Stimulated activated CD4-positive, alpha-beta T cell treated with anti-CD3 and anti-CD28 coated beads, Interleukin-15, amount 100 ng/mL, for 1 hour (primary cell): ENCODE measurements at places on chromosomes 11 and 22.

DNA sequence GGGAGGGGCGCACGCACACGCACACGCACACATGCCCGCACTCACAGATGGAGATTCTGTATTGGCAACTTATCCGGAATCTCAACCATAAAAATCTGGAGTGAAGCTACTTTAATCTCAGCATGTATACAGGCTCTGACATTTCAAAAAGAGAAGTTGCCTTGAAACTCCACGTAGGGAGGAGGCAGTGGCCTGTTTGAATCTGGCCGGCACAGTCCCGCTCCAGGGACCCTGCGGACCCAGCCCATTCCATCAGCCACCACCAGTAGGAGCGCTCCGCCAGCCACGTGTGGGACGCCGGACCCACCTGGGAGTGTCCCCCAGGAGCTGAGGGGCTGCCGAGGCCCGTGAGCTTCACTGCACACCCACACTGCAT lies 1.9 kb upstream of the SYT8 start:
- no peak for DNase-seq

GRCh38 chr22:37167176-37167980 lies 17.7 kb upstream of the IL2RB start:
- DNase-seq: no peak

GRCh38 chr11:315051-315481 lies 1.2 kb downstream of the IFITM1 start:
- DNase-seq: no peak

DNA sequence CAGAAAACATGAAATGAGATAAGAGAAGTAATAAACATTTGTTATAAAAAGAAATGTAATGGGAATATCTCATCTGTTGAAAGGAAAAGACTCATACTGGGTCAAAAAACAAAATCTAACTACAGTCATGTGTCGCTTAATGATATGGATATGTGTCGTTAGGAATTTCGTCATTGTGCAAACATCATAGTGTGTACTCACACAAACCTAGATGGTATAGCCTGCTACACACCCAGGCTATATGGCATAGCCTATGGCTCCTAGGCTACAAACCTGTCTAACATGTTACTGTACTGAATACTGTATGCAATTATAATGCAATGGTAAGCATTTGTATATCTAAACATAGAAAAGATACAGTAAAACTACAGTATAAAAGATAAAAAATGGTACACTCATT lies 89.8 kb upstream of the ZC3H12C start:
- no peak for DNase-seq

DNA sequence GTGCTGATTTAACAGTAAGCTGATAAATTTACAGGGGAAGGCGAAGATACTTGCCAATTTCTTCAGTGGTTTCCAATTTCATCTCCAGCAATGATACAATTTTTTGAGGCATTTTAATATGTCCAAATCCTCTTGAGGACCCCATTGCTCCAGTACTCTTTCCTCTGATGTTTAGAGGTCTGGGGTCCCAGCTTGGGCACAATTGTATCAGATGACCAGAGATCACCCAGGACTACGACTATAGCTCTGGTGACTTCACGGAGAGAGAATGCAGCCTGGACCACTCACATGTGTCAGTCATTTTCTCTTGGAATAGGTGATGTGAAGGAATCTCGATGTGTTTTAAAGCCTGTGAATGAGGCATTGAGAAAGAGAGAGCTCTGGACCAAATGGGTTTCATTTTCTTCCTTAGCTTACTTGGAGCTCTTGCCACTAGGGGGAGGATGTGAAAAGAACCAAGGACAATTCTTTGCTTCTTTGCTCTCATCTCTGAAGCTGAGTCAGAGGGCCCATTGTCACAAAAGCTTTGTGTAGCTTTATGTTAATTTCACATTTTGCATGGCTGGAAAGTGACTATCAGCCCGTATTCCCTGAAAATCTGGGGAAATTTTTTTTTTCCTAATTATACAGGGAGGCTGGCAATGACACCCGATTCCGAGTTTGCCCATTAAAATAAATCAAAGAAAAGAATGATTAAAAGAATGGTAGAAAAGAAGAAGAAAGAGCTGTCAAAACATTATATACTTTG lies 6.7 kb upstream of the CCDC90B start:
- DNase-seq: no peak

GRCh38 chr22:45351956-45352355 lies 42.2 kb downstream of the FAM118A start:
- DNase-seq: no peak

GRCh38 chr22:40491990-40492631 lies 121.7 kb downstream of the SGSM3 start:
- DNase-seq: no peak

DNA sequence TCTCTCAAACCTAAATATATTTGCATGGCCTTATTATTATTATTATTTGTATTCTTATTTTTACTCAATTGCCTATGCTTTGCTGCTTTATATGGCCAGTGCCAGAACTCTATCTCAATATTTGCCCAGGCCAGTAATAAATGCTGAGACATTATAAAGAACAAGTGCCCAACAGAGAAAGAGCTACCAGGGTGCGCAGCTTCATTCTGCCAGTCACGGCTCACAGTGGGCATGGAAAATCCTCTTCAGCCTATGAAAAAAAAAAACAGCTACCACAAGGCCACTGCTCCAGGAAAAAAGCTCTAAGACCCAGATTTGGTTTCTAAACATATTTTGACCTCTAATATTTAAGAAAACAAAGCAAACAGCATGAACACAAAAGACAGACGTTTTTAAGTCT lies 1223.6 kb downstream of the LRRC4C start:
- no peak for DNase-seq
